Colonic mucosa (tissue), 4 donors: ENCODE measurements at places on chromosomes 2 and 18. TPM values are rescaled to one million over a fixed set of nuclear protein-coding genes. Genes with fewer than 3 reads are reported as not detected.

BOLL gene
- total RNA-seq, result not detected

UPP2 gene
- total RNA-seq, result not detected

LYPD6 gene
- total RNA-seq, result 5.2 TPM

TSPYL6 gene
- not detected for total RNA-seq

CD8B gene
- 1.8 TPM for total RNA-seq

SLC38A11 gene
- 1.5 TPM for total RNA-seq
